T-helper 17 cell (primary cell): ENCODE measurements at places on chromosomes 5 and 9.

DNA sequence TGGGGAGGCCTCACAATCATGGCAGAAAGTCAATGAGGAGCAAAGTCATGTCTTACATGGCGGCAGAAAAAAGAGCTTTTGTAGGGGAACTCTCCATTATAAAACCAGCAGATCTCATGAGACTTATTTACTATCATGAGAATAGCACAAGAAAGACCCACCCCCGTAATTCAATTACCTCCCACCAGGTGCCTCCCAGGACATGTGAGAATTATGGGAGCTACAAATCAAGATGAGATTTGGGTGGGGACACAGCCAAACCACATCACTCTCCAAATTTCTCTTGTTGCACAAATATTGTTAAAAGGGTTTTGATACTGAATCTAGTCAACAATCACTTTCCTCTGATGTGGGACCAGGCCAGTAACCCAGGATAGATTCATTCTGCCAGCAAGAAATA, 1176.1 kb downstream of the CDH9 start:
- no peak overlapping the region for H3K27ac ChIP-seq
- H3K36me3 ChIP-seq, result no peaks in the 10 kb centered on the region
- no peak for DNase-seq
- H3K27me3 ChIP-seq, result no peaks in the 10 kb centered on the region
- H3K4me3 ChIP-seq, result no peak overlapping the region

- no peak for DNase-seq
- H3K27ac ChIP-seq, result no peak overlapping the region
- H3K27me3 ChIP-seq, result peaks cover 52% of the 10 kb centered on the region
- H3K4me3 ChIP-seq, result no peak overlapping the region
- H3K4me1 ChIP-seq, result no peaks in the 10 kb centered on the region
Measured at GRCh38 chr5:115480271-115480670, 64.3 kb downstream of the FEM1C start.

GRCh38 chr9:79215821-79216220, 355.9 kb upstream of the TLE4 start:
- no peaks in the 10 kb centered on the region for H3K4me1 ChIP-seq
- no peak overlapping the region for H3K4me3 ChIP-seq

DNA sequence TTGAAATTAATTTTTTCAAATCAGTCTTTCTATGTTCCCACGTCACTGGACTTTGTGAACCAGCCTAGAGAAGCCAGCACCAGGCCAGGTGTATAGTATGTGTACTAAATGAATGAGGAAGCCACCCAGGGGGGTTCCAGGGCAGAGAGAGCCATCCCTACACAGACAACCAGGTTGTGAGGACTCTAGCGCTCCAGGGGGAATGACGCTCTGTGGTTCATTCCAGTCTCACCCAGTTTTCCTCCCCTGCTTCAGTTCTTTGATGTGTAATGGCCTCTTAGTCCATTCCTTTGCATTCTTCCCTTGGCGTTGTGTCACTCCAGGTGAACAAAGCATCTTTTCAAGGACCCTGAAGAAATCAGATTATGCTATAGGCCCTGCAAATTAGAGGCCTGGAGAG, 330.6 kb downstream of the NSG2 start:
- peaks cover 7% of the 10 kb centered on the region for H3K27me3 ChIP-seq
- DNase-seq, result no peak
- no peak overlapping the region for H3K4me3 ChIP-seq
- no peak overlapping the region for H3K27ac ChIP-seq
- no peaks in the 10 kb centered on the region for H3K36me3 ChIP-seq

GRCh38 chr5:150503977-150504620, 3.8 kb upstream of the NDST1 start:
- no peak overlapping the region for H3K4me3 ChIP-seq
- no peaks in the 10 kb centered on the region for H3K36me3 ChIP-seq
- peaks cover 14% of the 10 kb centered on the region for H3K27me3 ChIP-seq

GRCh38 chr5:55471468-55471867, 63.3 kb downstream of the PLPP1 start:
- no peak for DNase-seq
- H3K36me3 ChIP-seq, result peaks cover 3% of the 10 kb centered on the region
- peaks cover 9% of the 10 kb centered on the region for H3K4me1 ChIP-seq
- H3K4me3 ChIP-seq, result no peak overlapping the region
- peak overlapping the region; percentile 45 for H3K27ac ChIP-seq
- no peaks in the 10 kb centered on the region for H3K27me3 ChIP-seq

- no peak overlapping the region for H3K27ac ChIP-seq
- H3K4me1 ChIP-seq, result peaks cover 3% of the 10 kb centered on the region
- no peak overlapping the region for H3K4me3 ChIP-seq
- H3K27me3 ChIP-seq, result no peaks in the 10 kb centered on the region
- H3K36me3 ChIP-seq, result peaks cover 7% of the 10 kb centered on the region
Measured at GRCh38 chr5:652773-653350, 40.3 kb downstream of the TPPP start.

DNA sequence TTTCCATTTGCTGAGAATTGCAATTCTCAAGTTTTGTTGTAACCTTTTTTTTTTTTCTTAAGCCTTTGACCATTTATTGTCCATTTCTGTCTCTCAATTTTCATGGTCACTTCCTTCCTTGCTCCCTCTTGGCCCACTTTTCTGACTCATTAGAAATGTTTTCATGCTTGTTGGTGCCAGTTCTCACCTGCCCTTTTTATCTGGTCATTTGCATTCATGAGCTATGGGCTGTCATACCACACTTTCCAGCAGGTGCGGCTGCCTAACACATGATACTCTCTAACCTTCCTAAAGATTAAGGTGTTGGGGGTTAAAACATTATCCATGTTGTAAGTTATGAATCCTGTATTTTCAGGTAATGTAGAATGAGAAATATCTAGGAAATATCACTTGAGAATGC, 150.5 kb upstream of the TLX3 start:
- no peaks in the 10 kb centered on the region for H3K36me3 ChIP-seq
- peaks cover 4% of the 10 kb centered on the region for H3K4me1 ChIP-seq
- no peak for DNase-seq
- H3K4me3 ChIP-seq, result no peak overlapping the region

- H3K27me3 ChIP-seq, result no peaks in the 10 kb centered on the region
- H3K27ac ChIP-seq, result no peak overlapping the region
- DNase-seq, result no peak
- H3K36me3 ChIP-seq, result no peaks in the 10 kb centered on the region
Measured at GRCh38 chr5:56291661-56292374, 58.7 kb upstream of the ANKRD55 start.

- no peak overlapping the region for H3K4me3 ChIP-seq
- no peak overlapping the region for H3K27ac ChIP-seq
- peaks cover 28% of the 10 kb centered on the region for H3K27me3 ChIP-seq
- H3K4me1 ChIP-seq, result peaks cover 7% of the 10 kb centered on the region
- H3K36me3 ChIP-seq, result no peaks in the 10 kb centered on the region
Measured at GRCh38 chr9:36870960-36871359, 163.1 kb downstream of the PAX5 start.

- no peak for DNase-seq
- H3K27ac ChIP-seq, result no peak overlapping the region
- peaks cover 3% of the 10 kb centered on the region for H3K27me3 ChIP-seq
- H3K36me3 ChIP-seq, result peaks cover under 1% of the 10 kb centered on the region
- H3K4me1 ChIP-seq, result no peaks in the 10 kb centered on the region
Measured at GRCh38 chr5:131812371-131813160, 15.7 kb upstream of the FNIP1 start.

- no peaks in the 10 kb centered on the region for H3K36me3 ChIP-seq
- no peaks in the 10 kb centered on the region for H3K4me1 ChIP-seq
- no peak overlapping the region for H3K4me3 ChIP-seq
- DNase-seq, result no peak
- no peaks in the 10 kb centered on the region for H3K27me3 ChIP-seq
Measured at GRCh38 chr9:20805766-20806165, 121.7 kb downstream of the FOCAD start.

- H3K36me3 ChIP-seq, result no peaks in the 10 kb centered on the region
- H3K4me1 ChIP-seq, result peaks cover 18% of the 10 kb centered on the region
- H3K4me3 ChIP-seq, result peak overlapping the region; percentile 93
- H3K27me3 ChIP-seq, result peaks cover 9% of the 10 kb centered on the region
- peak overlapping the region; percentile 83 for H3K27ac ChIP-seq
Measured at GRCh38 chr9:135960411-135961276, 529 bp downstream of the UBAC1 start.

DNA sequence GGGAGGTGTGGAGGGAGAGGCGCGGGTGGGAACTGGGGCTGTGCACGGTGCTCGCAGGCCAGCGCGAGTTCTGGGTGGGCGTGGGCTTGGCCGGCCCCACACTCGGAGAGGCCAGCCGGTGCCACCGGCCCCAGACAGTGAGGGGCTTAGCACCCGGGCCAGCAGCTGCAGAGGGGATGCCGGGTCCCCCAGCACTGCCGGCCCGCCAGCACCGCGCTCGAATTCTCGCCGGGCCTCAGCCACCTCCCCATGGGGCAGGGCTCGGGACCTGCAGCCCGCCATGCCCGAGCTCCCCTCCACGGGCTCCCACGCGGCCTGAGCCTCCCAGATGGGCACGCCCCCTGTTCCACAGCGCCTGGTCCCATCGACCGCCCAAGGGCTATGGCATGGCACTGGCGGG, 104.6 kb downstream of the GLIS3 start:
- no peak overlapping the region for H3K27ac ChIP-seq
- no peaks in the 10 kb centered on the region for H3K4me1 ChIP-seq
- no peaks in the 10 kb centered on the region for H3K36me3 ChIP-seq

DNA sequence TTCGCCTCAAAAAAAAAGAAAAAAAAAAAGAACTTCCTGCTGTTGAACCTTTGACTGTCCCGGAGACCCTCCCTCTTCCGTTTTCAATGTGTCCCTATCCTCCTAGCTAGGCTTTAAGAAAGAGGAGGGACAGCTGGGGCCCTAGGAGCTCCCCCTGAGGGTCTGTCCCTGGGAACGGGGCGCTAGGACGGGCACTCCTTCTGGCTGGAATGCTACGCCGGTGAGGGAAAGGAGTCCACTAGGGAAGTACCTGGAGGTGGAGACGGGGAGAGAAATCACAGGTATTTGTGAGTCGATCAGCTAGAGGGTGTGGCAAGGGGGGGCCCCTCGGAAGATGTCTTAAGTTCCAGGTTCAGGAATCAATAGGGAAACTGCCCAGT, 4.6 kb downstream of the SIT1 start:
- H3K27ac ChIP-seq, result peak overlapping the region; percentile 98
- peak overlapping the region; percentile 98 for H3K4me3 ChIP-seq
- no peak for DNase-seq
- peaks cover 4% of the 10 kb centered on the region for H3K36me3 ChIP-seq

GRCh38 chr5:78716206-78716605, 67.6 kb upstream of the LHFPL2 start:
- H3K27ac ChIP-seq, result no peak overlapping the region
- H3K4me3 ChIP-seq, result no peak overlapping the region
- no peaks in the 10 kb centered on the region for H3K4me1 ChIP-seq
- no peaks in the 10 kb centered on the region for H3K36me3 ChIP-seq
- peaks cover 12% of the 10 kb centered on the region for H3K27me3 ChIP-seq
- DNase-seq, result no peak

GRCh38 chr9:122200960-122201595, 27.7 kb downstream of the LHX6 start:
- H3K4me3 ChIP-seq, result no peak overlapping the region
- H3K36me3 ChIP-seq, result peaks cover 2% of the 10 kb centered on the region
- DNase-seq, result no peak
- peak overlapping the region; percentile 57 for H3K27ac ChIP-seq
- peaks cover 22% of the 10 kb centered on the region for H3K27me3 ChIP-seq

DNA sequence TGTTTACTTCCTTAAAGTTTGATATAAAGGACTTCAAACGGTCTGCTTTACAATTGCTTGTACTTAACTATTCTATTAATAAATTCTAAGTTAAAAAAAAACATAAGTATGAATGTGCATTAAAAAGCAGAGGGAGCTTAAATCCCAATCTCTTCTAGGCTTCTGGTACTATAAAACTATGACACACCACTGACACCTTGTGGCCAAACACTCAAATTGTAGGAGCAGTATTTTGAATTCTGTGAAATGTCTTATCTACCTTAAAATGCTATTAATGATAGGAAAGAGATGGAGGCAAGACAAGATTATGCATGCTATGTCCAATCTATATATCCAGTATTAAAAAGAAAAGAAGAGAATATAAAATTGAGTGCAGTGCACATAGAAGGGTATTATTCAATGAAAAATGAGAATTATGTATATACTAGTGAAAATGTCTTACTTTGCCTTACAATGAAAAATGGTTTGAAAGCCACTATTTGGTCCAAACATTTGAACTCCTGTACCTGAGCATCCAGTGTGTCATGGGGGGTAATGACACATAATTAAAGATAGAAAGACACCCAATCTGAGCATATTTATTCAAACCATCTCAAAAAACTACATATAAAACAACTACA, 87.6 kb downstream of the ERP44 start:
- H3K4me1 ChIP-seq, result peaks cover 2% of the 10 kb centered on the region
- no peaks in the 10 kb centered on the region for H3K27me3 ChIP-seq
- H3K36me3 ChIP-seq, result peaks cover 14% of the 10 kb centered on the region
- no peak overlapping the region for H3K4me3 ChIP-seq
- no peak overlapping the region for H3K27ac ChIP-seq

- peaks cover 34% of the 10 kb centered on the region for H3K4me1 ChIP-seq
- DNase-seq, result no peak
- peak overlapping the region; percentile 99 for H3K27ac ChIP-seq
- no peaks in the 10 kb centered on the region for H3K27me3 ChIP-seq
- H3K4me3 ChIP-seq, result peak overlapping the region; percentile 93
Measured at GRCh38 chr5:99033014-99033900, 104.5 kb upstream of the CHD1 start.

DNA sequence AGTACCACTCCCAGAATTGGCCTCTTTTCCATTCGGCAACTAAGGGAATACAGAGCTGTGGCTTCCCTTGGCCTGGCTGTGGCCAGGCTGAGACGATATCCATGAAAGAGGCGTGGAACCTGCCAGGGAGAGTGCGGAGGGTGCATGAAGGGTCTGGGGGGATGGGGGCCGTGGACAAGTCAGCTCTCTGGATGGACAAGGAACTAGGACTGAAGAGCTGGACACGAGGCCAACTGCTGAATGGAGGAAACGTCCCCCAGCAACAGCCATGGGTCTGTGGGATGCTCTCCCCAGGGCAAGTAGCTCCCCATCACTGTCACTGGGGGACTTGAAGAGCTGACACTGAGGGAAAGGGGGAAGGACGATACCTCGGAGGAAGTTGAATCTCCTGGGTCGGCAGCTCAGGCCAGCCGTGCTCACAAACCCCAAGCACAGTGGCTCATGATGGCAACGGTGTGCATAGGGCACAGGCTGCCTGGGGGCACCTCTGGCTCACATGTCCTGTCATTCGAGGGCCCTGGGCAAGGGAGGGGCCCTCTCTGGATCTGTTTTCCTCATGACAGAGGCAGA, 4.1 kb upstream of the OLFM1 start:
- H3K36me3 ChIP-seq, result peaks cover 6% of the 10 kb centered on the region
- no peak for DNase-seq
- H3K4me1 ChIP-seq, result peaks cover 4% of the 10 kb centered on the region
- H3K27ac ChIP-seq, result no peak overlapping the region
- H3K4me3 ChIP-seq, result no peak overlapping the region
- peaks cover 50% of the 10 kb centered on the region for H3K27me3 ChIP-seq

DNA sequence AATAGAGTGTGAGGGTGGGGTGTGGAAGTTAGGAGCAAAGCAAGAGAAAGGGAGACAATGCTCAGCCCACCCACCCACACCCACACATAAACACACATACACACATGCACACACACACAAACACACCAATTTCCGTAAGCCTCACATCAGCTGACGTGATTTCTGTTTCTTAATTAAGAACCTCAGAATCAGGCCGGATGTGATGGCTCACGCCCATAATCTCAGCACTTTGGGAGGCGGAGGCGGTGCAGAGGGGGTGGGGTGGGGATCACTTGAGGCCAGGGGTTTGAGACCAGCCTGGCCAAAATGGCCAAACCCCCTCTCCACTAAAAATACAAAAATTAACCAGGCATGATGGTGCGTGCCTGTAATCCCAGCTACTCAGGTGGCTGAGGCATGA, 26.4 kb upstream of the PIK3R1 start:
- H3K4me1 ChIP-seq, result peaks cover 8% of the 10 kb centered on the region
- DNase-seq, result no peak
- peaks cover 2% of the 10 kb centered on the region for H3K36me3 ChIP-seq
- H3K4me3 ChIP-seq, result no peak overlapping the region
- H3K27ac ChIP-seq, result no peak overlapping the region
